Left ventricle myocardium superior (tissue), 1 donor: ENCODE measurements at places on chromosomes 4 and X.
A peak's percentile ranks its signal among the peaks of the same experiment; 100 is the strongest.

- no peak for DNase-seq
These were observed 390.7 kb upstream of the GALNT7 start for GRCh38 chr4:172777729-172778431.

DNA sequence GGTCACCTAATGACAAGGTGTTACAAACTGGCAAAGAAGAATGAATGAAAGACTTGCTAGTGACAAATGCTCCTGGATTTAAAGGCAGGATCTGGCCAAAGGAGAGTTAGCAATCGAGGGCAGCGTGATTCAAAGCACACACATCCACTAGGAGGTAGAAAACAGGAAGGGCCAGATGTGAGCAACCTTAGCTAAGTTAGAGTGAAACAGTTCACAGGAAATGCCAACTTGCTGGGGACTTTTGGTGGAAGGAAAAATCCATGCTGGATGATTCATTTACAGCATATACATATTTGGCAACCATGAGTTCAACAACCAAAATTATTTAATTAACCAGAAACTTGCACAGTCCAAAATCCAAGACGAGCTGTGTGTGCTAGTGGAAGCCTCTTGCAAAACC lies 276.9 kb downstream of the PTTG2 start:
- no peak for DNase-seq

DNA sequence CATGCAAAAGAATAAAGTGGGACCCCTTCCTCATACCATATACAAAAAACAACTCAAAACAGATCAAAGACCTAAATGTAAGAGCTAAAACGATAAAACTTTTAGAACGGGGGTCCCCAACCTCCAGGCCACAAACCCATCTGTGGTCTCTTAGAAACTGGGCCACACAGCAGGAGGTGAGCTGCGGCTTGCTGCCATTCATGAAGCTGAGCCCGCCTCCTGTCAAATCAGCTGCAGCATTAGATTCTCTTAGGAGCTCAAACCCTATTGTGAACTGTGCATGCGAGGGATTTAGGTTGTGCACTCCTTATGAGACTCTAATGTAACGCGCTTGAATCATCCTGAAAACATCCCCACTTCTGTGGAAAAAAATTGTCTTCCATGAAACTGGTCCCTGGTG lies 7.0 kb upstream of the GATA1 start:
- no peak for DNase-seq

GRCh38 chr4:14783011-14783877 lies 219.0 kb upstream of the CPEB2 start:
- DNase-seq: no peak

- DNase-seq: no peak
These were observed 29.8 kb upstream of the MSMO1 start for GRCh38 chr4:165297626-165298025.

GRCh38 chr4:141130947-141131605 lies 2.2 kb downstream of the RNF150 start:
- DNase-seq: no peak

DNA sequence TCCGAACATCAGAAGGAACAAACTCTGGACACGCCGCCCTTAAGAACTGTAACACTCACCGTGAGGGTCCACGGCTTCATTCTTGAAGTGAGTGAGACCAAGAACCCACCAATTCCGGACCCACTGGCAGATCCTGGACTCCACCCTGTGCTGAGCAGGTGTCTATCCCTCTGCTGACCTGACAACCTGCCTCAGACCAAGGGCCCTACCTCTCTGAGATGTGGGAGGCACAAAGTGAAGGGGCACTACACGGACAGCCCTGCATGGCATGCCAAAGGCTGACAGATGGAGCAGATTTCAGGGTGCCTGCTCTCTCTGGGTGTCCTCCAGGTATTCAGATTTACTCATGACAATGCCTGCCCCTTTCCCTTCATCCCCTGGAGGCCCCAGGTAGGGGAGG lies 14.0 kb upstream of the HSFX1 start:
- DNase-seq: no peak

GRCh38 chr4:110414561-110414920 lies 61.4 kb upstream of the ENPEP start:
- DNase-seq: no peak

GRCh38 chr4:152590179-152591031 lies 54.5 kb upstream of the FBXW7 start:
- DNase-seq: no peak

- DNase-seq: no peak
These were observed 53.0 kb upstream of the DAPP1 start for GRCh38 chr4:99763635-99764101.

GRCh38 chrX:150899191-150899757 lies 806 bp upstream of the CD99L2 start:
- DNase-seq: peak; percentile 31

DNA sequence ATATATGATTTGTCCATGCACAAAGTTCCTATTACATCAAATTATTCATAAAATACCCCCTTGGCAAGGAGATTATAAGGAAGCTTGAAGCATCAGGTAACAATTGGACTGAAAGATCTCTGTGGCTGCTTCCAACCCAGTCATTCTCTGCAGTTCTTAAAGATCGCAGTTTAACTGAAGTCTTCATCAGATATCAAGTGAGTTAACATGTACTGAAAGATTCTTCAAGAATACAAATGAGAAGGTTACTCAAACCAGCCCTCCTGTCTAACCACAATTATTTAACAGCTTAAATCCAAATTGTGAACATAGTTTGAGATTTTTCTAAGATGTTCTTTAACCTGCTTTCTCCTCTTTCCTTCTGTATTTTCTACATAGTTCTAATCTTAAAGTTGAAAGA lies 56.1 kb downstream of the SLC10A7 start:
- DNase-seq: no peak

DNA sequence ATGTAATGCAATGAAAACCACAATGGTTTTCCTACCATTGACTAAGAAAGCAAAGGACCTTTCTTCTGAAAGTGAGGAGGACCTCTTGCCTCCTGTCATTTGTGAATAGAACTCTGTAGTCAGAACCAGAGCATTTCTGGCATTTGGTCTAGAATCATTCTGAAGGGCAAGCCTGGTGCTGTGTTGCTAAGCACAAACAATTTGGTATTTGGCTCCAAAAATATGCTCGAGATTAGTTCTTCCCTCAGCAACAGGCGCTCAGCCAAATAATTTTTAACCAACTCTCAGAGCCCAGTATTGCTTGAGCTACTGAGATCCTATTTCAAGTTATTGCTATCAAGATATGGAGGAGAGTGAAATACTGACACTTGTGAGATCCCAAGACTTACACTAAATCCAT lies 71.0 kb downstream of the SNCA start:
- no peak for DNase-seq

DNA sequence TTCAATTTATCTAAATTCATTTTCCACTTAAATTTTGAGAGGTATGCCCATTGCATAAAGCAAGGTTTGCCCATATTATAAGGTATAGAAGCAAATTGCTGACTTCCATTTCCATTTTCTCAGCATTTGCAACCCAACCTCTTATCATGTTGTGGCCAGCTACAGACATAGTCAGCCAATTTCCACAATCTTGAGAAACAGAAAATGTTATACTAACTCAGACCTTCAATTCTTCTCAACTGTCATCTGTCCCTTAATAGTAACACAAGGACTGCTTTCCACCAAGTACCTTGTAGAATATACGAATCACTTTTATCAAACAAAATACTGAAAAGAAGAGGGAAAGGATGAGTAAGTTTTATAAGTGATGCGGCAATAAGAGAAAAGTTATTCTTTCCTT lies 11.2 kb upstream of the GRIA3 start:
- DNase-seq: no peak

- no peak for DNase-seq
These were observed 16.8 kb downstream of the ARHGEF38 start for GRCh38 chr4:105569057-105569865.

- DNase-seq: no peak
These were observed 22.6 kb upstream of the CYP4V2 start for GRCh38 chr4:186168750-186169149.

GRCh38 chr4:6147441-6147840 lies 52.9 kb downstream of the JAKMIP1 start:
- no peak for DNase-seq

- no peak for DNase-seq
These were observed 97.9 kb upstream of the PDHA1 start for GRCh38 chrX:19245711-19246269.

DNA sequence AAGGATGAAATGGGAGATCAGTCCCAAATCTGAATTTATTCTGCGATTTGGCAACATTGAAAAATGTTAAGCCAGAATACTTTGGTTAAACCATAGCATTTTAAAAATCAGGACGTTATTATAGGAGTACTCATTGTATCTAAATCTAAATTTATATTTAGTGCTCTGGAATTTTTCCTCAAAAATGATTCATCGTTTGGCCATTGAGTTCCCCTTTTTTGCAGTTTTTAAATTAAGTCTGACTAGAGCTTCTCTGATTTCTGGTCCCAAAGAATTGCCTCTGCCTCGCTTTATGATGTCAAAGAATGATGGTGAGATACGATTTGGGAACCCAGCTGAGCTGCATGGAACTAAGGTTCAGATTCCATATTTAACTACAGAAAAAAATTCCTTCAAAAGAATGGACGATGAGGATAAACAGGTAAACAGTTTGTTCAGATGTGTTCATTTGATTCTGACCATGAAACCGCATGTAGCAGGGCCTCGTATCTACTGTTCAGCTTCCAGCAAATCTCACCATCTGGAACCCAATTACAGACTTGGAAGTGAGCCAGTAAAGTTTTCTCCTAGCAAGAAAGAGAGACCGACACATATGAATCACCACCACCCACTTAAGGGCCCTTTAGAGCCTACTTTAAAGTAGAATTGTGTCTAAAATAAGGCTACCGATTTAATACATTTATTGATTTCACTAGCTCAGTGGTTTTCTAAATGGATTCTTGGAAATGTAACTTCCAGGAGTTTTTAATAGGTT lies 75.6 kb downstream of the REPS2 start:
- DNase-seq: no peak

GRCh38 chr4:183499801-183500200 lies 5.1 kb upstream of the ING2 start:
- DNase-seq: no peak

DNA sequence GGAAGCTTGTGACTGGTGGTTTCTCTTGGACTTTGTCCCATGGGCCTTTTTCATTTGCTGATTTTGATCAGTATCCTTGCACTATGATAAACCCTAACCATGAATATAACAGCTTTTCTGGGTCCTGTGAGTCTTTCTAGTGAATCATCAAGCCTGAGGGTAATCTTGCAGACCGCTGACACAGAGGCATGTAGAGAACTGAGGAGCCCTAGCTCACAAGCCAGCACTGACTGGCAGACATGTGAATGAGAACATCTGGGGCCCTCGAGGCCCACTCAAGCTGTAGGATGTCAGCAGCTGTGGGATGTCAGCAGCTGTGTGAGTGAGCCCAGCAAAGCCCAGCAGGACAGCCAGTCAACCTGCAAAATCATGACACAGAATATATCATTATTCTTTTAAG lies 36.7 kb downstream of the HMGB3 start:
- DNase-seq: no peak

GRCh38 chr4:113958766-113959538 lies 20.5 kb downstream of the ARSJ start:
- no peak for DNase-seq

GRCh38 chr4:152588869-152589268 lies 53.0 kb upstream of the FBXW7 start:
- no peak for DNase-seq

DNA sequence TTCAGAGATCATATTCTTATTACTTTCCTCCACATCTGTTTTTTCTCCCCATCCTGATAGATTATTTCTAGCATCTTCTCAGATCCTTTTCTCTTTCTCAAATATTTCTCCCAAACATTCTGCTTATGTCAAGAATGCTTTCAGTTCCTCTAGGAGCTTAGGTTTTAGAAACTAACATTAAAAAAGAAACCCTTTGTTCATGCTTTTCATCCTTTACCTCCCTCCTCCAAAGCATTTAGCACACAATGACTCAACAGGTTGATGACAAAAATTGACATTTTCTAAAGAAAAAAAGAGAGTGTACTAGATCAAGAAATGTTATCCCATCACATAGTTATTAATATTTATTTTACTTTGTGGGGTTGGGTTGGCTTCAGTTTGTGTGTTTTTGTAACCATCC lies 16.5 kb upstream of the ALB start:
- DNase-seq: no peak

DNA sequence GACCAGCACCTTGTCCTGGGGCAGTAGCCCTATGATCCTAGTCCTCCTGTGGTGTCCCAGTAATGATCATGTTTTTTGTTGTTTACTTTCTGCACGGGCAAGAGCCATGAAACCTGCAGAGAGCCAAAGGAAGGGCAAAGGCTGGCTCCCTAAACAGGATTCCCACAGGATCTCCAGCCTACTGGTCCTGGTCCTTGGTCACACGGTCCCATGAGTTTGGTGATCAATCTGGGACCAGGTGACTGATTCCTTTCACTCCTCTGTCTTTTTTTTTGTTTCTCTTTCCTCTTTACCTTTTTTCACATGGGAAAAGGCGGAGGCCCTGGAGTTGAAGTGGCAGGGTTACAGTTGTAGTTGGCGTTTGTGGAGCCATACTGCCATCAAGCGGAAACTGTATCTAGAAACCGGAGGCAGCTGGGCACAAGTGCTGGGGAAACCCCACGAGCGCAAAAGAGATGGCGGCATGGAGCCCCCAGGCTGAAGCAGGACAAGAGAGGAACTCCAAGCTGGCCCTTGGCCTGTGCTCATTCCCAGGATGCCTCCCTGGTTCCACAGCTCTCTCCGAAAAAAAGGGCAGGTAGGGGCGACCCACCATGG lies 34.6 kb downstream of the NBDY start:
- no peak for DNase-seq

DNA sequence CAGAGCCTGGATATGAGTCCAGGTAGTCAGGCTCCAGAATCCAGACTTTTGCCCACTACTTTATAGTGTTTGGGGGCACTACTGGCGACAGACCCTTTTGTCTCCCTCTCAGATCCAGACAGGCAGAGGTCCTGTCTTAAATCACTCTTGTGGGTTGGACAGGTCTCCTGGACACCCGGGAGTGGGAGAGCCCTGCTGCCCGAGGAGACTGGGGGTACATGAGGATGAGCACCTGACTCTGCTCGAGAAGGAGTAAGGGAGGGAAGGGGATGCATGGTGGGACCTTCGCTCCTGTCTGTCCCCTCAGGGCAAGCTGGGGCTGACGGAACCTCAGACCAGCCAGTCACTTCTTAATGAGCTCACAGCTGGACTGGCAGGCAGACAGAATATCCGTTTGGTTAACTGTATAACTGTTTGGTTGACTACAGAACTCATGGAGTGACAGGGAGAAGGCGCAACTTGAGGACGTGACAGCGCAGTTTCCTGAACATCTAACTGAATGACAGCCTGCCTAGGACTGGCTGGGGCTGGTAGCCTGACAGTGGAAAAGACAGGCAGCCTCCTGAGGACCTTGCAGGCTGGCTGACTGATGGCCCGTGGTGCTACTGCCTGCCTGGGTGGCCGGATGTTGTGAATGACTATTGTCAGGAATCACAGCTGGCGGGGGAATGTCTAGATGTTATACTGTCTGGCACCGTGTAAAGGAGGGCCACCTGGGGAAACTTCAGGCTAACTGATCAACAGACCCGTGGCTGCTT lies 1.6 kb upstream of the SUV39H1 start:
- no peak for DNase-seq

GRCh38 chr4:118676128-118676527 lies 9.1 kb upstream of the METTL14 start:
- DNase-seq: no peak
